NCI-H446 treated with DMSO at 0.1 percent for 48 hours (cell line): ENCODE measurements at places on chromosomes 13 and 19.

- DNase-seq, result no peak
These were observed 9.0 kb downstream of the F2RL3 start for GRCh38 chr19:16897856-16898161.

GRCh38 chr13:26186995-26187394 lies 35.1 kb downstream of the RNF6 start:
- no peak for DNase-seq

- no peak for DNase-seq
These were observed 7.5 kb upstream of the ARRDC2 start for GRCh38 chr19:18000480-18000914.

- DNase-seq, result no peak
These were observed 98.1 kb upstream of the AKAP11 start for GRCh38 chr13:42173789-42174343.

DNA sequence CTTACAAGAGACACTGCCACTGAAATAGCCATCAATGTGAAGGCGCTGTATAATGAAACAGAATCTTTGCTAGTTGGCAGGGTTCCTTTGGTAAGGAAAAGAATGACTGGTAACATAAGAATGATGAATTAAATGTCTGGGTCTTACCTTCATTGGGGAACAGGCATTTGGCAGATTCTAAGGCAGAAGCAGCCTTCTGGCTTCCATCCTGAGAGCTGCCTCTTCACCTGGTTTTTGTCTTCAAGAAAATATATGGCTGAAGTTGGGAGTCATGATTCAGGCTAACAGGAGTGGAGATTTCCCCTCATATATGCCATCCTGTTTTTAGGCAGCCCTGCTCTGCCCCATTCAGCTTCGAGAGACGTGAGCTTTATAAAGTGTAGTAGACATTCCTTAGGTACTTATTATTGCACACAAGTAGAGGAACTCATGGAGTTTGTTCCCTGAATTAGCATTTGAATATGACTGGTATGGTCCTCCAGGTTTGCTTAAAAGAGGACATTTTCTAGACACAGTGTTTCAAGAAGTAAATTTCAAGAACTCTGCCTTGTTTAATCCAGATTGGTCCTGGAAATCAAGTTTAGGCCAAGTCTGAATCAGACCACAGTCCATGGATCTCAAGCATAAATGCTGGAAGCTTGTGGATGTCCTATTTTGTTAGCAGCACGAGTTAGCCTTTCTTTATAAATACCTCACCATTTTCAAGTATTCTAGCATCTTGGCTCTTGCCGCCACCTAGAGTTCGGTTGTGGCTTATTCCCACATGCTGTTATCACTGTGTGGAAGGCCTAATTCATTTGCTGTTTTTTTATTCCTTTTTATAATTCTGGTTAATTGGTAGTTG lies 56.2 kb upstream of the AKAP11 start:
- no peak for DNase-seq

GRCh38 chr13:42041684-42042035 lies 6.8 kb upstream of the DGKH start:
- DNase-seq, result no peak

DNA sequence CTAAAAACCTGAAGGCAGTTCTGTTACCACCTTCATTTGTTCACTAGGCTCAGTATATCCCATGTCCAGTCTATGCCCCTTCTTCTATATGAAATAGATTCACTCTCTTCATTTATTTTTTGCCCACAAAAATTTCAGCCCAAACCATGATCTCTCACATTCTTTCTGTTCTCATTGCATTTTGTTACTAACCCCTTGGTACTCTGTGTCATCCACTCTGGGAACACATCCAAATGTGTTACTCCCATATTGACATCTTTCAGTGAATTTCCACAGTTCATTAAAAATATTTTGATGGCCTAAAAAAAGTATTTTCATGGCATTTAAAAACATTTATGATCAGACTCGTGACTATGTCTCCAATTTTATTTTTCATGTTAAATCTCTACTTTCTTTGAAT lies 378.9 kb downstream of the SLITRK1 start:
- no peak for DNase-seq

GRCh38 chr13:107835339-107836018 lies 379.9 kb downstream of the LIG4 start:
- no peak for DNase-seq

DNA sequence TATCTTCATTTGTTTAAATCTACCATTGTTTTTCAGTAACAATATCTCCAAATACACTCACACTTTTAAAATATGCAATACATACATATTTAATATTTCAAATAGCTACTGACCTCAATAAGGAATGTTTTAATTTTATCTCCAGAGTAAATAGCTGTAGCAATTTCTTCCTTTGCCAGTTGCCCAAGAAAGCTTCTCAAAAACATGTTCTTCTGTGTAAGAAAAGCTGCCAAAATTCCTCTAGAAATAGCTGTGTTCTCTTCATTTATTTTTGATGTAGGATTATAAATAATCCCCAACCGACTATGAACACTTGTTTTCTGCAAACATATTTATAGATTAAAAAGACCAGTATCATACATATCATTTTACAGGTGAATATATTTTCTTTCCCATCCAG lies 150.5 kb downstream of the UGGT2 start:
- DNase-seq, result no peak

DNA sequence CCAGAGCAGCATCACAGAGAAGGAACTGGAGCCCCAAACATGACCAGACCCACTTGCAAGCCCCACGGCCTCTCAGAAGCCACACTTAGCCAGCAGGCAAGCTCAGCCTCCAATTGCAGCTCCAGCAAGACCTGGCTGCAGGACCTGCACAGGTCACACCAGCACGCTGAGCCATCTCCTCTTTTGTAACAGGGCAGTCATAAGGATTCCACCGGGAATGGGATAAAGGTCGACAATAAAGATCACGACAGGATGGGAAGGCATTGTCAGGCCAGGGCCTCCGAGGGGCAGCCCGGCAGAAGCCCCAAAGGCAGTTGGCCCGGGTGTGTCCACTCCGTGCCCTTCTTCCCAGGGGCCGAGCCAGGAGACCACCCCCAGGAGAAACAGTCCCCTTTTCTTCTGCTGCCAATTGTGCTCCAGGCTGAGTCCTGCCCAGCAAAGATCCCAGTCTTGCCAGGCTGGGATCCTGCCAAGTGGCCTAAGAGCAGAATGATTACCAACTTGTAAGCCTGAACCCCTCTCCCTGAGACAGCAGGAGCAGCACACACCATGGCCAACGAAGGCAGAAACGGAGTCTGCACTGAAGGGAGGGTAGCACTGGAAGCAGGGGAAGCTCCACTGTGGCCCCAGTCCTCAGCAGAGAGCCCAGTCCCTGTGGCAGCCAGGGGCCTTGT lies 12.5 kb downstream of the PEPD start:
- DNase-seq, result no peak

DNA sequence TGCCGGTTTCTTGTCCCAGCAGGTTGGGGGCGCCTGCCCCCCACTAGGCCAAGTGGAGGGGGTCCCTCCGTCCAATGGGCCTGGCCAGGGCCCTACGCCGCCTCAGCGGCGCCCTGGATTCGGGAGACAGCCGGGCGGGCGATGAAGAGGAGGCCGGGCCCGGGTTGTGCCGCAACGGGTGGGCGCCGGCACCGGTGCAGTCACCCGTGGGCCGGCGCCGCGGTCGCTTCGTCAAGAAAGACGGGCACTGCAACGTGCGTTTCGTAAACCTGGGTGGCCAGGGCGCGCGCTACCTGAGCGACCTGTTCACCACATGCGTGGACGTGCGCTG lies 6.2 kb downstream of the KCNJ14 start:
- DNase-seq, result no peak

DNA sequence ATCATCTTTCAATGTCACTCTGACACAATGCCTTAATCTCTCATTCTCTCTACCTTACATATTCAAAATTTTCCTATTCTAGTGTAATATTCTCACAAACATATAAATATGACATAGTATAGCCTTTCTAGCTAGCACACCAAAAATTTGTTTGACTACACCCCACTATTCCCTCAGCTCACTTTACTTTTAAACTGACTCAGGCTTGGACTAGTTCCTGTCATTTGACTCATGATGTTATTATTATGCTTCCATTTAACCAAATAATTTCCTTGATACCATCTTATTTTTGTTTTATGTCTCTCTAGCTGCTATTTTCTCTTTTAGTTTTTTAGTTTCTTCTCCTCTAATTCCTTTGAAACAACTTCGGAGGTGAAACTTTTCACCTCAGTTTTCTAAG lies 1745.6 kb upstream of the PCDH20 start:
- no peak for DNase-seq

DNA sequence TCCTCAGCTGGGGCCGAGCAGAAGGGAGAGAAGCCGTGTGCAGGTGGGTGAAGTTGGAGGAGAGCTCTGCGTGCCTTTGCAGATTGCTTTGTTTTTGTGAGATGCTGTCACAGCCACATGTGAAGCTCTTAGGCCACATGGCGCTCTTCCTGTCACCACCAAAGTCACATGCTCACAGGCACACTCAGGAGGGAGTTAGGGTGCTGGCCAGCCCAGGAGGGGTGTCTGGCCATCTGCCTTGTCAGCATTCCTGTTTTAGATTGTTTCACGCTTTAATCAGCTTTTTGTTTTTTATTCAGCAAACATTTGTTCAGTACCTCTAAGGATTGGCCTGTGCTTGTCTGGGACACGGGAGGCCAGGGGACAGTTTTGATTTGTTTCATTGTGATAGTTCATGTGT lies 21.9 kb downstream of the GPATCH1 start:
- DNase-seq, result no peak

DNA sequence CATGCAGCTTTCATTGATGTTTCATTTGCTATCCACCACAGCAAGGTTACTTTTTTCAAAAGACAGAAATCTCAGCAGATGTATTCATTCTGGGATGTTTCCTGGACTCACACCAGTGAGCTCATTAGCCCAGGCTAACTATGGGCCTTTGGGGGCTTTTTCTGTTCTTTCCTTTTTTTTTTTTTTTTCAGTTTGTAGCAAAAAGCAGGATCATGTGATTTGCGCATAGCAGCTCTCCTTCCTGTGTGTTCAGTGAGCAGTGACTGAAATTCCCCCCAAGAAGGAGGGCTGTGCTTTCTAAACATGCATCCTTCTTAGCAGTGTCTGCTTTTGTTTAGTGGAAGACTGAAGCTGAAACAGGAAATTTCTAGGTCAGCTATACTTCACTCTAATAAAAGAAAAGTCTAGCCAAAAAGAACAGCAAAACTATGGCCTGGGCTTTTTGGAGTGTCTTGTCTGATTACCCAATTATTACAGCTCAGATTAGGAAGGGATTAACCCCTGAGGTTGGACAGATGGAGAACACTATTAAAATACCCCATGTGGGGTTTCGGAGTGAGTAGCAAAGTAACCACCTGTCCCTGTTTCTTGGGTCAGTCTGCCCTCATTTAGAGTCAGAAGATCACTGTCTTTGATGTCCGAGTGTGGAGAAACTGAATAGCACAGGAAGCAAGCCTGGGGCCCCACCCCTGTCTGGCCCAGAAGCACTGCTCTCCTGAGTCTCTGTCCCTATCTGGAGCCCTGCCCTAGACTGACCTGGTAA lies 8.9 kb upstream of the AMER2 start:
- no peak for DNase-seq

- no peak for DNase-seq
These were observed 645 bp downstream of the GRIN3B start for GRCh38 chr19:1000591-1001537.

DNA sequence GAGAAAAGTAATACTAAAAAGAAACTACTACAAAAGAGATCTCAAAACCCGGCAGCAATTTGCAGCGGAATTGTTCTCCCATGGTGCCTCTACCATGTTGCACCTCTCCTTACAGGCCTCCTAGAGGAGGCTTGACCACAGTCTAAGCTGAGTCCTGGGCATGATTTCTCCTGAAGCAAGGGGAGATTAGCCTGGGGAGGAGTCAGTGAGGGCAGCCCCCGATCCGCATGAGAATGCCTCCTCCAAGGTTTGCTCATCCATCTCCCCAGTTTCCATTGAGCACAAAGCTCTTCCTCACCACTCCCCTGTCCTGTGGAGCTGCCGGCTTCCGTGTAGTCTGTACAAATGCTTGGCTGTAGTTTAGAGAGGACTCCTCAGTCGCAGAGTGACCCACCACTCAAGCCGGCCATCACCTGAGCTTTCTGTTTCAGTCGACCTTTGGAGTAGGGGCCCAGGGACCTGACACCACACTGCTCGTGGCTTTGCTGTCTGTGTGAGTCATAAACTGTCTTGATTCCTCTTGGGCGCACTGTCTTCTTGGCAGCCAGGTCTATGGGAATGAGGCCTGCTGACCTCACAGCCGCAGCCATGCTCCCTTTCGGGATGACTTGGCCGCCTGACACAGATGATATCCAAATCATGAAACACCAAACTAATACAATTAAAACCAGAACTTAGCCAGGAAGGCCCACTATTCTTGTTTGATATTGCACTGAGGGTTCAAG lies 72.3 kb downstream of the C1QTNF9 start:
- no peak for DNase-seq

GRCh38 chr19:11444059-11444458 lies 8.6 kb downstream of the PRKCSH start:
- no peak for DNase-seq

DNA sequence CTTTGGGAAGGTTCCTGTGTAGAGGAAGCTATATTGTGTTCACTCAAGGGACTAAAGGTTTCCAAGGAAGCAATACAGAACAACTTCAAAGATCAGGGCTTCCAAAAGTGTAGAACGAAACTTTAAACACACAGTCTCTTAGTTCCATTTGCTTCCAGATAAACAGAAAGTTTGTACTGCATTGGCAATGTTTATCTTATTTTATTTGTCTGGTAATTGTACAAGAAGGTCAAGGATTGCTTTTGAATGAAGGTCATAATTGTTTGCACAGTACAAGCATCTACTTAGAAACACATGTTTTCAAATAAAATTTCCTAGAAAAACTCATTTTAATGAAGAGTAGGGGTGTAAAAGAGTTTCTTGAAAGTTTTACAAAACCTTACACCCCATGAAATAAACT lies 712.7 kb upstream of the SGCG start:
- DNase-seq, result no peak

DNA sequence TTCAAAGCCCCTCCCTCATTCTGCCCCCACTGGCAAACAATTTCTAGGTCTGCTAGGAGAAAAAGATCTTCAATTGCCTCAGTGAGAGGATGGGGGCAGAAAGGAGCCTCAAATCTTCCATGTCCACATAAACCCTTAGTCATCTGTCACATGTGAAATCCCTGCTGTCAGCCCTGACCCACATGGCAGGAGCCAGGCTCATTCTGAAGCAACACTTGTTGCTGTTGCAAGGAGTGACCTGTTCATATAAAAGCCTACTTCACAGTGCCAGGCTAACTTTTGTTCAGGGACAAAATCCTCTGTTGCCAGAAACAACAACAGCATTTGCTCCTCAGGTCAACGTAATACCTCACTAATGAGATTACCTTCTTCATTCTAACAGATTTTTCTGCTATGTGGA lies 70.5 kb downstream of the IRS2 start:
- DNase-seq, result no peak
